Esophagus squamous epithelium (tissue), 5 donors: ENCODE measurements at places on chromosomes 11 and 22. TPM values are rescaled to one million over a fixed set of nuclear protein-coding genes. Genes with fewer than 3 reads are reported as not detected.

Gene OR51G1
- total RNA-seq: not detected

DNA sequence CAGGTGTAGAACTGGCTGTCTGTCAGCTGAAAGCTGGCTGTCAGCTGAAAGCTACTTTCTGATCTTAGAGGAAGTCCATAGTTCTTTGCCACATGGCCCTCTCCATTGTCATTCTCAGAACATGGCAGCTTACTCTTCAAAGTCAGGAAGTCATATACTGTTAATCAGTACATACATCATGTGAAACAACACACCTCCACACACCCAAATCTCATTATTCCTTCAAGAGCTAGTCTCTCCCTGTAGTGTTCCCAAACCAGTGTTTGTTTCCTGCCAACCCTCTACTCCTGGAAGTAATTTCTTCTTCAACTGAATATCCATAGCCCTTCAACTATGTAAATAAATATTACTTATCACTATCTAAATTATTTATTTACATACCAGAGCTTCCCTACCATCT, 58.9 kb downstream of the OR5AK2 start:
- DNase-seq: no peak
- H3K4me1 ChIP-seq: no peaks in the 10 kb centered on the region
- H3K27me3 ChIP-seq: no peaks in the 10 kb centered on the region
- no peak overlapping the region for H3K4me3 ChIP-seq
- H3K36me3 ChIP-seq: no peaks in the 10 kb centered on the region

DNA sequence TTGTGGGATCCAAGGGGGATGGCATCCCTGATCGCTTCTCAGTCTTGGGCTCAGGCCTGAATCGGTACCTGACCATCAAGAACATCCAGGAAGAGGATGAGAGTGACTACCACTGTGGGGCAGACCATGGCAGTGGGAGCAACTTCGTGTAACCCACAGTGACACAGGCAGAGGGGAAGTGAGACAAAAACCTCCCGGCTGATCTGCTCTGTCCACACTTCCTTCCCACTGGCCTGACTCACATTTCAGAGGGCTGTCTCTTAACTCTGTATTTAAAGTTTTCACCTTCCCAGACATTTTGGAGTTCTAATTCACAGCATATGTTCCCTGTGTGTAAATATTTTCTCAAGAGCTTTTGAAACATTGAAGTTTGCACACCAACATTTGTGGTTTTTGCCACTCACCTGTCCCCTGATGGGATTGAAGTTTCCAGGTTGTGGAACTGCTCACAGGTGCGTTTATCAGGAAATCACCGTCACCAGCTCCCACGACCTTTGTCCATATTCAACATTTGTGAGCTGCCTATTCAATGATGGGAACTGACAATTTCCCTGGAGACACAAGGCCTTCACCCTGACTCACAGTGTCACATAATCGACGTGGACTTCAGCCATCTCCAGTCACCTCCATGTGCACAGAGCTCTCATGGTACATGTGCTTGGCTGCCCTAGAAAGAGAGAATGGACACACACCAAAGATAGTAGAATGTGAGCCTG, 99.2 kb downstream of the VPREB1 start:
- no peak overlapping the region for H3K27ac ChIP-seq
- H3K27me3 ChIP-seq: peaks cover 36% of the 10 kb centered on the region
- no peak for DNase-seq
- H3K36me3 ChIP-seq: no peaks in the 10 kb centered on the region

- no peak for DNase-seq
- H3K27ac ChIP-seq: no peak overlapping the region
- no peaks in the 10 kb centered on the region for H3K27me3 ChIP-seq
- peaks cover 5% of the 10 kb centered on the region for H3K4me1 ChIP-seq
- H3K4me3 ChIP-seq: no peak overlapping the region
These were observed 8.5 kb downstream of the ACAD8 start for GRCh38 chr11:134261626-134262488.

GRCh38 chr11:67539550-67539949, 16.3 kb upstream of the CABP2 start:
- no peak overlapping the region for H3K4me3 ChIP-seq
- H3K27ac ChIP-seq: no peak overlapping the region
- no peaks in the 10 kb centered on the region for H3K4me1 ChIP-seq
- DNase-seq: no peak
- no peaks in the 10 kb centered on the region for H3K27me3 ChIP-seq

Gene LMO1
- total RNA-seq: not detected

Gene MFNG
- 6.4 TPM for total RNA-seq

Gene MYO7A
- 4.0 TPM for total RNA-seq

GRCh38 chr22:41343300-41343699, 38.4 kb upstream of the TEF start:
- peaks cover 10% of the 10 kb centered on the region for H3K4me1 ChIP-seq
- peaks cover 100% of the 10 kb centered on the region for H3K36me3 ChIP-seq
- no peaks in the 10 kb centered on the region for H3K27me3 ChIP-seq
- H3K27ac ChIP-seq: no peak overlapping the region

- peaks cover 24% of the 10 kb centered on the region for H3K4me1 ChIP-seq
- no peak for DNase-seq
- no peak overlapping the region for H3K4me3 ChIP-seq
- H3K36me3 ChIP-seq: no peaks in the 10 kb centered on the region
These were observed 85.4 kb downstream of the WNT7B start for GRCh38 chr22:45891471-45891995.

Gene OR51E2
- not detected for total RNA-seq

DNA sequence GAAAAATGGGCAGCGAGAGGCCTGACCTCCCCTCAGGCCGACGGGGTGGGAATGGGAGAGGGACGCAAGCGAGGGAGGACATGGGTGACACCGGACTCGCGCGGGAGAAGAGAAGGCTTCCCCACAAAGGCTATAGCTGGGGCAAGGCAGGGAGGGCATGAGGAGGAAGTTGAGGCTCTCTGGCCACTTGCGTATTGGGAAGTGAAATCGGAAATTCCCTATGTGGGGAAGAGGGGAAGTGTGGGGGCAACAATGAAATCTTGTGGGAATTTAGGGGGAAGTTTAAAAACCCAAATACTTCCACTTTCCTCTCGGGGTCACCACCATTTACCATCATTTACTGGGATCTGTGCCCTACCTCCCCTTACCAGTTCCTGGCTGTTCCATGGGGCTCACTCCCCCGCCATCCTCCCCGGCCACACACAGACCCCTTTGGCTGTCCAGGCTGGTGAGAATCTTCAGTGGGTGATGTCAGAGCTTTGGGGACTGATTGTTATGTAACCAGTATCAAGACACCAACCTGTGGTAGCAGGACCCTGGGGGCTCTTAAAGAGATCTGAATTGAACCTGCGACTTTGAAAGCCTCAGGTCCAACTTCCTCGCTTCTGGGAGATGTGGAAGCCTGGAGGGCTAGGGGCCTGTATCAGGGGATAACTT, 951 bp upstream of the EHD1 start:
- no peak for DNase-seq
- H3K4me3 ChIP-seq: peak overlapping the region; percentile 82
- H3K27me3 ChIP-seq: no peaks in the 10 kb centered on the region

- H3K27ac ChIP-seq: no peak overlapping the region
- no peaks in the 10 kb centered on the region for H3K27me3 ChIP-seq
- H3K36me3 ChIP-seq: no peaks in the 10 kb centered on the region
- no peak for DNase-seq
- no peaks in the 10 kb centered on the region for H3K4me1 ChIP-seq
These were observed 151.5 kb downstream of the ATG16L2 start for GRCh38 chr11:72965672-72966071.

Gene TSPAN18
- 0.80 TPM for total RNA-seq

DNA sequence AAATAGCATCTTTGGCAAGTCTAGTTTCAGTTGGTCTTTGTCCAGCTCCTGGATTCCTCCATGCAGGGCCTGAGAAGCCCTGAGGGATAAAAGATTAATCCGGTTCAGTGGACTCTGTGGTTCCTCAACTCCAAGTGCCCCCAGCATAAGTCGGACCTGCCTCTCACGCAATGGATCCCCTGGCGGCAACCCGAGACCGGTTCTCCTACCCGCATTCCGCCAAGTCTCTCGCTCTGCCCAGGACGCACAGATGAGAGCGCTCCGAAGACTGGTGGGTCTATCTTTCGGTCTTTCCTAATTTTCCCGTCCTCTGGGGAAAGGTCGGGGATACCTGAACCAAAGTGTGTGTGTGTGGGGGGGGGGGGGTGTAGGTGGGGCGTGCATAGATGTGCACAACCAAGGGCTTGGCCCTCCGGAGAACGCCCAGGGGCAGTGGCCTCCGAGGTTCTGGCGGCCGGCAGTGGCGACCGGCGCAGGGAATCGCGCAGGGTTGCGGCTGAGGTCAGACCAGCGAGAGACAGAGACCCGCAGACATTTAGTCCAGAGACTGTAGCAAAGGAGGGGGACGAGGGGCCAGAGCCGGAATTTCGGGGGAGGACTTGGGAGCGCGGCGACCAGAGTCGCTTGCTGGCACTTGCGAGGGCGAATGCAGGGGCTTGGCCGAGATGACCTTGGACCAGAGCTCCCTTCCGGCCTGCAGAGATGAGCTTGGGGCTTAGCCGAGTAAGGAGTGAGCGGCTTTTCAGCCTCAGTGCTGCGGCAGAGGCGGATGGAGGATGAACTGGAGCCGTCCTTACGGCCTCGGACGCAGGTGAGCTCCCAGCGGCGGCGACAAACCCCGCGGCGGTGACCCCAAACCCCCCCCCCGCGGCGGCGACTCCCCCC, 712 bp upstream of the SLC2A11 start:
- H3K36me3 ChIP-seq: no peaks in the 10 kb centered on the region
- peak overlapping the region; percentile 77 for H3K4me3 ChIP-seq
- no peak for DNase-seq

DNA sequence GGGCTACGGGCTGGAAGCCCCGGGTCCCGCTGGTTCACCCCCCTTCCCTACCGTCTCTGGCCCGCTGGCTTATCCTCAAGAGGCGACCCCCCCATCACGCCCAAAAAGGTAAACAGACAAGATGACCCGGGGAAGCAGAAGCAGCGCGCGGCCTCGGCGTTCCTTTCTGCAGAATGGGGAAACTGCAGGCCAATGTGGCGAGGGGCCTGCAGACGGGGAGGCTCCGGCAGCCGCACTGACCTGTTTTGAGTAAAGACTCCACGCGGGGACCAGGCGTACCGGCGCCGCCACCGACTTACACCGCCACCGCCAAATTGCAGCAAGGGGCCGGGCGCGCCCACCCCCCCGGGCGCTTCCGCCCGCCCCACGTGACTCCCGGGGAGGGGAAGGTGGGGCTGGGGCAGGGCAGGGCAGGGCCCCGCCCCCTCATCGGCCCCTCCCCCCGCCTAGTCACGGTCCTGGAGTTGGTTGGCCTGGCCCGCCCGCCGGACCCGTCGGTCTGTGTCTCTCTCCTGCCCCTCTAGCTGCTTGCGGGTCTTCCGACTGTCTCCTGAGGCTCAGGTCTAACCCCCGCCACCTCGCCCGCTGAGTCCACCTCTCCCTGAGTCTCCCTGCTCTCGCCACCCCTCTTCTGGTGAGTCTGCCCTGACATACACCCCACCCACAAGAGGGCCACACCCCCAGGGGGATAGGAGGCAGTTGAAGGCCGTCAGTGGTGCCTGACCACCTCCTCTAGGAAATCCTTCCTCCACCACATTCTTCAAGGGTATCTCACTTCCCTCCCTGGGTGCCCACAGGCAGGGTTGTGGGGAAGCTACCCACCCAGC, at the start of gene ARAP1:
ARAP1 (minus strand) TSS at position 321 of the 827 bp plus-strand sequence. CDS start 25,280 bp downstream, outside the sequence.
- peak within 1 kb of the TSS; percentile 65 for H3K27ac ChIP-seq
- H3K27me3 ChIP-seq: no peaks in the 10 kb centered on the region
- peak within 1 kb of the TSS; percentile 58 for H3K4me3 ChIP-seq
- H3K4me1 ChIP-seq: peaks cover 21% of the 10 kb centered on the region
- H3K36me3 ChIP-seq: peaks cover 35% of the 10 kb centered on the region
- peak; percentile 34 for DNase-seq

- no peaks in the 10 kb centered on the region for H3K36me3 ChIP-seq
- no peaks in the 10 kb centered on the region for H3K27me3 ChIP-seq
- no peak overlapping the region for H3K4me3 ChIP-seq
- no peaks in the 10 kb centered on the region for H3K4me1 ChIP-seq
- no peak overlapping the region for H3K27ac ChIP-seq
These were observed 192.0 kb downstream of the GRIK4 start for GRCh38 chr11:120703358-120704152.

DNA sequence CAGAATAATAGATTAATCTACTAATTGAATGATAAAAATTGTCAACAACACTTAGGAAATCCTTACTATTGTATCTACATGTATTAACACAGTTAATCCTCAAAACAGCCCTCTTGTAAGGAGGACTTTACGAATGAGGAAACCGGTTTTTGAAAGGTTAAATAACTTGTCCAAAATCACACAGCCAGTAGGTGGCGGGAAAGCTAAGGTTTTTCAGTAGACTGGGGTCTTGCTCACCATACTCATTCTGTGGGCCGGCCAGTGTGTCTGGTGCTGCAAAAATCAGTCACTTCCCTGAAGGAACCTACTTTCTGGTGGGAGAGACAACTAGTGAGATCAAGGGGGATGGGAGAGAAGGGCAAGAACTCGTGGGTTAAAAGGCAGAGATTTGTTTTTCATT, 3.8 kb downstream of the DCPS start:
- no peak for DNase-seq
- no peak overlapping the region for H3K4me3 ChIP-seq
- no peaks in the 10 kb centered on the region for H3K36me3 ChIP-seq
- H3K4me1 ChIP-seq: peaks cover 16% of the 10 kb centered on the region
- H3K27ac ChIP-seq: no peak overlapping the region

GRCh38 chr11:16613262-16613511, 125.3 kb upstream of the C11orf58 start:
- H3K27me3 ChIP-seq: peaks cover 4% of the 10 kb centered on the region
- DNase-seq: no peak
- H3K27ac ChIP-seq: peak overlapping the region; percentile 18
- H3K4me3 ChIP-seq: peak overlapping the region; percentile 60

GRCh38 chr22:25485626-25486545, 78.6 kb upstream of the GRK3 start:
- no peaks in the 10 kb centered on the region for H3K27me3 ChIP-seq
- DNase-seq: no peak
- no peak overlapping the region for H3K27ac ChIP-seq
- H3K36me3 ChIP-seq: peaks cover 3% of the 10 kb centered on the region

DNA sequence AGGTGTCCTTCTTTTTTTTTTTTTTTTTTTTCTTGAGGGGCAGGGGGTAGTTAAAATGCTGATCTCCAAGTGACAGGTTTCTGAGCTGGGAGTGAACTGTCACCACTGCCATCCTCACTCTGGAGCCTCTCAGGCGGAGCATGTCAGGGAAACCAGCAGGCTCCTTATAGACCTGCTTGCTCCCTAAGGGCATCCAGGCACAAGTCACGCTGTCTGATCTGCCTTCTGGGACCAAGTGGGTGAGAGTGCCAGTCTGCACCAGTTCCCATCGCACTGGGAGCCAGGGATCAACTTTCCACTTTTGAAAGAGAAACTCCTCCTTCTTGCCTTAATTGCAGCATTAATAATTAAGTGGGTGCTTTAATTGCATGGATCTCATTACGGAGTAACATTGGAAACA, 537.9 kb upstream of the CADM1 start:
- H3K4me3 ChIP-seq: no peak overlapping the region
- no peak overlapping the region for H3K27ac ChIP-seq
- no peaks in the 10 kb centered on the region for H3K4me1 ChIP-seq
- no peaks in the 10 kb centered on the region for H3K27me3 ChIP-seq
- DNase-seq: no peak

DNA sequence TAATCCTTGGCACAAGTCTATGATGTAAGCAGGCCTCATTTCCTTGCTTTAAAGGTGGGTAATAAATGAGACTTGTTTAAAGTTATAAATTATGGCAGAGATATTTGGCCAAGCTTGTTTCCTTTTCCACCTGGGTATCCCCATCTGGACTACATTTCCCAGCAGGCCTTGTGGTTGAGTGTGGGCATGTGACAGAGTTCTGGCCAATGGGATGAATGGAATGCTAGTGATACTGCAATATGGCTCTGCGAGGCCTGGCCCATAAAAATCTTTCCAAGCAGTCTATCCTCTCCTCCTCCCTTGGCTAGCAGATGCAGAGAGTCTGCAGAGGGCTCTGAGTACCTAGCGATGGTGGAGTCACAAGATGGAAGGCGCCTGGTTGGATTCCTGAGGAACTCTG, 102.5 kb downstream of the TIMP3 start:
- H3K36me3 ChIP-seq: no peaks in the 10 kb centered on the region
- H3K27ac ChIP-seq: no peak overlapping the region
- no peaks in the 10 kb centered on the region for H3K4me1 ChIP-seq
- H3K4me3 ChIP-seq: no peak overlapping the region
- no peaks in the 10 kb centered on the region for H3K27me3 ChIP-seq
